Right lobe of liver (tissue), 6 donors: ENCODE measurements at places on chromosomes 7 and 10.

DNA sequence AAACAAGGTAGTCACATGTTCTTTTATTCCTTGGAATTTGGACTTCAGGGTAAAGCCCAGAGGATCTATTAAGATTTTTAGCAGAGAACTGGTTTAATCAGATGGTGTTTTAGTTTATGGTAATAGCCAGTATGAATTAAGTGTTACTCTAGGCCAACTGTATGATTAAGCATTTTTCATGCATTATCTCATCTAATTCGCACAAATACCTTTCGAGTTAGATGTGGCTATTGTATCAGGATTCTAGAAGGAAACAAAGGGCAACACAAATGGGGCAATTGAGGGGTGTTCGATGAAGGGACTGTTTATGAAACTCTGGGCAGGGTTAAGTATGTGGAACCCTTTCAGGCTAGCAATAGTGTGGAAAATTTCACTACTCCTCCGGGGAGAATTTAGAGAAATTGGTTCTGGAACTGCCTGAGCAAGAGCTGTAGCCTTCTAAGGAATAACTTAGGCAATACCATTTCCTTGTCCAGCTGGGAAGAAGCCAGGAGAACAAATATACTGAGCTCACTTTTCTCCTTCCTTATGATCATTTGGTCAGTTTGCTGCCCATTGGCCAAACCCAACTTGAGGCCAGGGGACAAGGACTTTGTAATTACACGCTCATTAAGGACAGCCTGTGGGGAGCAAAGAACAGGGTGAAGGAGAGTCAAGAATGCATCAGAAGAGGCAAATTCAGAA lies 319.0 kb upstream of the FZD1 start:
- DNase-seq, result no peak

DNA sequence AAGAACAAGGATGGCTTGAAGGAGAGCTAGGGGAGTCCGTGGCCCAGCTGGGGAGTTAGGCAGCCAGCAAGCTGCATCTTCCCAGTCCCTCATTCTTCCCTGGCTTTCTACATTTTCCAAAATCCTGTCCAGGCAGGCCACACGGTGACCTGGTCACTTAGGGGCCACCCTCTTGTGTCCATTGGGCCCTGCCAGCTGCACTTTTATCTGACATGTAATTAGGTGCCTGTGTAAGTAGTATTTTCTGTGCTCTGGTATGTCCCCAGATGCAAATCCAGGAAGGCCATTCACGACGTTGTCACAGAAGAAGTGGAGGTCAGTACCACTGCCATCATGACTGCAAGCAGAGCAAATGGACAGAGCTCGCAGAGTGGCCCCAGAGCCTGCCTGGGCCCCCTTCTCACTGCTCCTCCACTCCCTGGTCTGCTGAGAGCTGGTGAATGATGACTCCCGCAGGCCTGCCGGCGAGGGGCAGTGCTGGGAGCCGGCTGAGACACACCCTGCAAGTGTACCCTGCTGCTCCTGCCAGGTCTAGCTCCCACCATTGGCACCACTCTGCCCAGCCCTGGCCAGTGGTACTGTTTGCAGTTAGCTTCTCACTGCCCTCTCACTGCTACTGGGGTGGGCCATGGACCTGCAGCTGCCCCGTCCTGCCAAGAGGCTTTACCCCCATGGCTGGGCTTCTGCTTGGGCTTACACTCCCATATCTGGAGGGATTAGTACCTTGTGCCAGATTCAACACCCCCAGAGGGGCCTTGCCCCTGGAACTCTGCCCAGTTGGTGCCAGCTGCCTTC lies 98.2 kb downstream of the GLRX3 start:
- peak; percentile 29 for DNase-seq

- DNase-seq, result no peak
These were observed 42.5 kb downstream of the LRRC4 start for GRCh38 chr7:127988751-127989150.

- no peak for DNase-seq
These were observed 37.5 kb upstream of the CTNNA3 start for GRCh38 chr10:67733511-67733910.
